ENCODE measurements at places on chromosomes 6 and 20.

- ATAC-seq, result no peak
Measured at GRCh38 chr20:19392344-19393130, 180.1 kb downstream of the SLC24A3 start.

DNA sequence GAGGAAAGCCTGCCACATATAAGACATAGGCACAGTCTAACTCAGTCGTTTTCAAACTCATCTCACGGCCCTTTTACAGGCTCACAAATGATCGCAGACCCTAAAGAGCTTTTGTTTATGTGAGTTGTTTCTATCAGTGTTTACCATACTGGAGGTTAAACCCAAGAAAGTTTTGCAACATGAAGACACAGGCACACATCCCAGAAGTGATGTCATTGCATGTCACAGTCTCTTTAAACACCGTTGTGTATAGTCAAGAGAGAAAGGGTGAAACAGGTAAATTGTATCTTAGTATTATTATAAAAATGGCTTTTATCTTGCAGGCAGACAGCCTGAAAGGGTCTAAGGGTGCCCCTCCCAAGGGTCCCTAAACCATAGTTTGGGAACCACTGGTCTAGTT lies 96.7 kb downstream of the BACH2 start:
- ATAC-seq, result no peak

DNA sequence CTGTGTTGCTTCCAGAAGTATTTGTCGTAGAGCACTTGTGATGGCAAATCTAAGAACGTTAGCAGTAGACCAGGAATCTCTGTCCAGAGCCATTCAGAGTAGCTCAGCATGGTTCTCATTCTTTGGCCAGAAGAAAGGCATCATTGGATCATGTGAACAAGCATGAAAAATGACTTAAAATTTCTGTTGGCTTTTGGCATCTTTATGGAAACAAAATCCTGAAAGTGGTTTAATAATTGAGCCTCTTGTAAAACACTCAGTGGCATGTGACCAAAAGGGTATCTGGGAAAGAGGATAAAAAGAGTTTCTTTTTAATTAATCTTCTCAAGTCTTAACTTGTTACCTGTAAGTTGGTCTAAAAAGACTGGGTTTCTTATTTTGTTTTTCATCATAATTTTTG lies 55.2 kb downstream of the PTPN1 start:
- no peak for ATAC-seq

DNA sequence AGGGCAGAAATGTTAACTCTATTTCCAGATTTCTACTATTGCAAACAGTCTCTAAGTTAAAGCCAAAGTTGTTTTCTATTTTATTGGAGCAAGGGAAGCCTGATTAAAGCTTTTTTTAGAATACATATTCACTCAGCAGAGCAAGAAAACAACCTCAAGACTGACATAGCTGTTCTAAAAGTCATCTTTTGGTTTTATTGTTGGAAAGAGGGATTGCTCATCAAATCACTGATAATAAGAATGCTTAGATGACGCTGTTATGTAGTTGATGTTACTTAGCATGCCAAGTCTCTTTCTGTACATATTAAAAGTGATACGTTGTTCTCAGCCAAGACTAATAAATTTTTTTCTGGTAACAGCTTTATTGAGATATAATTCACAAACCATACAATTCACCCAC lies 172.6 kb upstream of the LAMA2 start:
- ATAC-seq, result no peak

DNA sequence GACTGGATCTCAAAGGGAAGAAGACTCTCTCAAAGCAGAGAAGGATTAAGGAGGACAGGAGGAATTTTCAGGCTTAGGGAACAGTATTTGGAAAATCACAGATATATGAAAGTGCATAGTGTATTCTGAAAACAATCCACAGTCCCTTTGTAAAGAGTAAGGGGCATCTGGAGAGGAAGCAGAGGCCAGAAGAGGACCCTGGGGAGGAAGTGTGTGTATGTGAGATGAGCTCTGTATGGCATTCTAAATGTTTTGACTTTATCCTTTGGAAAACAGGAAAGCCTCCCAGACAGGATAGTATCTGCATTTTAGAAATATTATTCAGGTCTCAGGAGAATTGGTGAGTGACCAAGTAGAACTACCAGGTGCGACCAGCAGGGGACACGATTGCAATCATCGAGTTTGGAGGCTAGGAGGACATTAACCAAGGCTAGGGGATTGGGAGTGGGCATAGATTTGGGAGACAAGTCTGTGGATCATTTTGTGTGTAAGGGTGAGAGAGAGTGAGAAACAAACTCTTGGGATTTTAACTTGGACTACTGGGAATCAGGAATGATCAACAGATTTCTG lies 38.3 kb upstream of the FAM184A start:
- no peak for ATAC-seq

DNA sequence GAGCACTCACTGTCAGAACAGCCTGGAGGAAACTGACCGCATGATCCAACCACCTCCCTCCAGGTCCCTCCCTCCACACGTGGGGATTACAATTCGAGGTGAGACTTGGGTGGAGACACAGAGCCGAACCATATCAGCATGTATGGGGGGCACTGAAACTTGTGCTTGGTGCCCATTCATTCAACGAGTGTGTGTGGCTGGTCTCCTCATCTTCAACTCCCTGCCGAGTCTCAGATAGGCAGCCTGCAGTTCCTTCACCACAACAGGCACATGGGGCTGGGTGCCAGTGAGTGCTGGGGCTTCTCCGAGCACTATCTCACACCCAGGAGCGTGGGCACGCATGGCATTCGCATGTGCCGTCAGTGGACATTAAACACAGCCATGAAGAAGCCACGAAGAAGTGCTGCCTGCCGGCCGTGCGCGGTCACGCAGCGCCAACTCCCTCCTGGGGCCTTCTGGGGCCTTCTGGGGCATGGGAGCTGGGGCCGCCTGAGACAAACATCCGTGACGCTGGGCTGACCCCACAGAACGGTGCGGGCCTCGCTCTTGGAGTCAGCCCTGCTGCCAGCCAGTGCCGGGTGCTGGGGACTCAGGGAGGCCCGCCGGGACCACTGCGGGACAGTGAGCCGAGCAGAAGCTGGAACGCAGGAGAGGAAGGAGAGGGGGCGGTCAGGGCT lies 714 bp upstream of the RTEL1 start:
- ATAC-seq, result no peak

GRCh38 chr20:23654000-23654399 lies 16.2 kb upstream of the CST3 start:
- ATAC-seq, result peak; percentile 86

- ATAC-seq, result no peak
Measured at GRCh38 chr6:144737998-144738397, 452.9 kb downstream of the UTRN start.

GRCh38 chr6:139474145-139475108 lies 100.0 kb upstream of the CITED2 start:
- no peak for ATAC-seq

GRCh38 chr20:8721098-8721497 lies 347.8 kb upstream of the PLCB4 start:
- peak; percentile 47 for ATAC-seq

GRCh38 chr6:90466154-90466940 lies 120.5 kb downstream of the MAP3K7 start:
- ATAC-seq, result peak; percentile 18

GRCh38 chr6:116029535-116029934 lies 31.2 kb downstream of the FRK start:
- ATAC-seq, result no peak
